ENCODE measurements at places on chromosomes 7 and 10.

DNA sequence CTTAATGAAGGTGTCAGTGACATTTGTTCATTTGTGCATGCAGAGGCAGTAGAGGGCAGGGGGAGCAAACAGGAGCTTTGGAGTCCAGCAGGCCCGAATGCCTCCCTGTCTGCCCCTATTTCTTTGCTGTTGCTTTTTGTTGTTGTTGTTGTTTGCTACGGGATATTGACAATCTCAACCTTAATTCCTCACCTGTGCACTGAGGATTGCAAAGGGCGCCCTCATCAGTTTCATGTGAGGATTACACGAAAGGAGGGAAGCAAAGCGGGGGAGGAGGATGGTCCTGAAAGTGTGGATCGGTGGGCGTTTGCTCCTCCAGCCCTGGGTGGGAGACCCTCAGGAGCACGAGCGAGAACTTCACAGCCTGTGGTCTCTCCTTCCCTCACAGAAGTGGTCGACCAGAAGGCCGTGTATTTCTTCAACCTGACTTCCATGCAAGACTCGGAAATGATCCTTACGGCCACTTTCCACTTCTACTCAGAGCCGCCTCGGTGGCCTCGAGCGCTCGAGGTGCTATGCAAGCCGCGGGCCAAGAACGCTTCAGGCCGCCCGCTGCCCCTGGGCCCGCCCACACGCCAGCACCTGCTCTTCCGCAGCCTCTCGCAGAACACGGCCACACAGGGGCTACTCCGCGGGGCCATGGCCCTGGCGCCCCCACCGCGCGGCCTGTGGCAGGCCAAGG lies 9.6 kb downstream of the GDF10 start:
- no peak for DNase-seq

DNA sequence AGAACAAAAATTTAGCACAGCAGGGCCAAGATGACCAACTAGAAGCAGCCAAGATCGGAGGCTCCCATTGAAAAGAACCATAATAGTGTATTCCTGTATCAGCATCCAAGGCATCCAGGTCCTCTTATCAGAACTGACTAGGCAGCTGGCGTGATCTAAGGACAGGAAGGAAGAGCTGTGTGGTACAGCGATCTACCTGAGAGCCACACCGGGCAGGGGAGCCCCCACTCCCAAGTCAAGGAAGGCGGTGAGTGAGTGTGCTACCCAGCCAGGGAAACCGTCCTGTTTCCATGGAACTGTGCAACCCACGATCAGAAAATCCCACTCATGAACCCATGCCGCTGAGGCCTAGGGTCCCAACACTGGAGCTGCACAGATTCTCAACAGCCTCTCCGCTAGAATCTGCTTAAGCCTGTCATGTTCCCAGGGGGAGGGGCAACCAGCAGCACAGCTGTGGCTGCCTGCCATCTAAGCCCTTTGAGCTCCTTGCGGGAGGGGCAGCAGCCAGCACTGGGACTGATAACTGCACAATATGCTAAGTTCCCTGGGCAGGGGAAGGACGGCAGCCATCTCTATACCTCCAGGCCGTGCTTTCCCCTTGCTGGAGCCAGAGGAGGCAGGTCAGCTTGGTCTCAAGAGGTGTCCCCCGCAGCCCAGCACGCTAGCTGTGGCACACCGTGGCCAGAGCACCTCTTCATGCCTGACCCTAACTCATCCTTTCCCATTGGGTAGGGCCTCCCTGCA lies 213.0 kb upstream of the SMIM30 start:
- DNase-seq: peak; percentile 34

DNA sequence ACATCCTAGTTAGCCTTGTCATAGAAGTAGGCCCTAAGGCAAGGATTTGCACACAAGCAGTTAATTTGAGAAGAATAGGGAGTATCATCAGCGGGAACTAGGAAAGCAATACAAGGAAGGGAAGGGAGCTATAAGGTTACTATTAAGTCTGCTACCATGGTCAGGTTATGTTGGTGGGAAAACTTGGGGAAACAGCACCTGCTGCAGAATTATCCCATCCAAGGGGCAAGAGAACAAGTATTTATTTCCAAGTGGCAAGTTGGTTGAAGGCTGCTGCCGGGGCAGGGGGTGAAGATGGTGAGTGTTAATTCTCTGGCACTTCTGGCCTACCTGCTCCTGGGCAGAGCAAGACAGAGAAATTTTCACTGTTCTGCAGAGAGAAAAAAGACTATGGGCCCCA lies 55.0 kb downstream of the CAV1 start:
- no peak for DNase-seq

- DNase-seq: no peak
Observed at GRCh38 chr10:61899663-61899996, 1.9 kb upstream of the ARID5B start.

DNA sequence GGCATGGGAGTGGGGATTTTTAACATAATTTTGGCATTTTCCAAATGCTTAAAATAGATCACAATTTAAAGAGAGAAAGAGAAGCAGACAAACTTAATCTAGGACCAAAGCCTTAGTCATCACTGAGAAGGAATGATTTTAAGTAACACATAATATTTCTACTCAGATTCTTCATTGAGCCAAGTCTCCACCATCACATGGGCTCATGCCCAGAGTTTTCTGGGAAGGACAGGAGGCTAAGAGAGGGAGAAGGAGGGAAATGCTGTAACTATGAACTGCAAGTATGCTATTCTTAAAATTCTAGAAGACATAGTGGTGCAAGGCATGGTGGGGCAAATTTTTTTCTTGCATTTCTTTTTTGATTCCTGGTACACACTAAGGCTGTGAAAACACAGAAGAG lies 23.8 kb upstream of the UBE2D1 start:
- DNase-seq: no peak

- DNase-seq: no peak
Observed at GRCh38 chr7:69617364-69617763, 19.1 kb downstream of the AUTS2 start.

DNA sequence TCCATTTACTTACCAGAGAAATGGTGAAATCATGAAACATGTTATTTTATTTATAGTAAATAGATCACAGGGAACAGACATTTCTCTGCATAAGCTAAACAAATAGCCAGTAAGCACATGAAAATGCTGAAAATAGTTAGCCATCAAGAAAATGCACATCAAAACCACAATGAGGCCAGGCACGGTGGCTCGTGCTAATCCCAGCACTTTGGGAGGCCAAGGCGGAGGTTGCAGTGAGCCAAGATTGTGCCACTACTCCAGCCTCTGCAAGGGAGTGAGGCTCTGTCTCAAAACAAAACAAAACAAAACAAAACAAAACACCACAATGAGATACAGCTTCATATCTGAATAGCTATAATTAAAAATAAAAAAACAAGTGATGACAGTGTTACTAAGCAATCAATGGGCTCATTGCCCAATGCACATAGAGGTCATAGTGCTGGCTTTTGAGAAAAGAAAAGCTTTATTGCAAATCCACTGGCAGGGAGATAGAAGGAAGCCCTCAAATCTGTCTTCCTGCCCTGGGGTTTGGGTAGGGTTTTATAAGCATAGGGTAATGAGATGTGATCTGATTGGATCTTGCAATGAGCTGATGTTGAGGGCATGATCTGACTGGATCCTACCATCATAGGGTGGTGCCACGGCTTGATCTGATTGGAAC lies 16.2 kb downstream of the CSTF2T start:
- DNase-seq: no peak

All from upper lobe of left lung (tissue), 6 donors.